ENCODE measurements at places on chromosomes 3 and 15.

DNA sequence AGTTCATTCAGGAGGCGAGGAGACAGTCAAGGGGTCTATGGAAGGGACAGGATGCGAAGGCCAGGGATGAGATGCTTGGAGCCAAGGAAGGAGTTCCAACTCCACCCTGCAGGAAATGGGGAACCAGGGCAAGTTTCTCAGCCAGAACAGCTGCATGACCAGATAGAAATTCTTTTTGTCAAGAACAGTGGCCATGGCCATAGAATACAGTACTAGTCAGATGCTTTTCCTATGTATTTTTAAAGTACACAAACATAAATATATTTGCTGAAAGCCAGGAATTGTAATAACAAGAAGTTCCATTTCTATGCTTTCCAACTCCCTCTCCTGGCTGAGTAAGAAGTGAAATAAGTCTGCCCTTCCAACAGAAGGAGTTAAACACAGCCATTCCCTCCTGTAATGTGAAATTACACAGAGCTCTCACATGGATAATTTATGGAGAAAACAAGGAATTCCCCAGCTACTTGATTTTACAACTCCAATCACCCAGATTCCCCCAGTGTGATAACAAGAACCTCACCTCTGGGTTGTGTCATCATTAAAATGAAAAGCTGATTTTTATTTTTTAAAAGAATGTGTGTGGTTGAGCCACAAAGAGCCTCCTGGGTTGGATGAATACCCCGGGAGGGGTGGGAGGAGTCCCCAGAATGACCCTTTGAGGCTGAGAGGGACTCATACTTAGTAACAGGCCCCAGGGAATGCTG lies 124.6 kb upstream of the ARHGEF3 start:
- peak; percentile 95 for DNase-seq

GRCh38 chr3:52248816-52249547 lies 3.4 kb downstream of the PPM1M start:
- DNase-seq = no peak

DNA sequence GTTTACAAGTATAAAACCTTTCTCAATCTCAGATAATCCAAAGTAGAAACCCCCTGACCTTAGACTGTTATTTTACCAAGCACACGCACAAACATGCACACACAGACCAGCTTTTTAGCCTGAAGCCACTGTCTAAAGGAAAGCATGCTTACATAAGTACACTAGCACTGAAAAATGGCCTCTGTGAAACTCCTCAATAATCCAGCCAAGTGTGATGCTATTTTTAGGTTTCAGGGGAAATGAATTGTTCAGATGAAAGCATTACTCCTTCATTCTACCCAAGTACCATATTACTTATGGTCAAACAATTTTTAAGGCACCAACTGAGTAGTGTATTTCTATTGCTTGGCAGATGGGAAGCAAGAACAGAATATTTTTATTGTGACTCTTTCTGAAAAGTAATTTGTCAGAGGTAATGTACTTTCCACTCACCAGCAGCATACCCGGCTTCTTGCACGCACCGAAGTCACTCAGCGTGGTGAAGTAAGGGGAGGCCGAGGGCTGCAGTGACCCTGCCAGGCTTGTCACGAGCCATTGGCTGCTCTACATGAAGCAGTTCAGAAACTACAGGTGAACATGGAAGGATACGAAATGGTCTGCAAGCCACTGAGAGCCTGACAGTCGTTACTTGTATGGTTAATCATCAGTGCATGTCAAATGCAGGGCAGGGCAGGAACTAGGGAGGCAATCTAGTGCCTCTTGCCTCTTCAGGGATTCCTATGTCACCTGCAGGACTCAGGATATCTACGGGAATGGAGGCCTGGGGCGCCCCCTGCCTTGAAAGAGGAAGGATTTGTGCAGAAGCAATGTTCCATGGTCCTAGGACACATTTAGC lies 106.7 kb downstream of the GABRB3 start:
- DNase-seq = no peak

DNA sequence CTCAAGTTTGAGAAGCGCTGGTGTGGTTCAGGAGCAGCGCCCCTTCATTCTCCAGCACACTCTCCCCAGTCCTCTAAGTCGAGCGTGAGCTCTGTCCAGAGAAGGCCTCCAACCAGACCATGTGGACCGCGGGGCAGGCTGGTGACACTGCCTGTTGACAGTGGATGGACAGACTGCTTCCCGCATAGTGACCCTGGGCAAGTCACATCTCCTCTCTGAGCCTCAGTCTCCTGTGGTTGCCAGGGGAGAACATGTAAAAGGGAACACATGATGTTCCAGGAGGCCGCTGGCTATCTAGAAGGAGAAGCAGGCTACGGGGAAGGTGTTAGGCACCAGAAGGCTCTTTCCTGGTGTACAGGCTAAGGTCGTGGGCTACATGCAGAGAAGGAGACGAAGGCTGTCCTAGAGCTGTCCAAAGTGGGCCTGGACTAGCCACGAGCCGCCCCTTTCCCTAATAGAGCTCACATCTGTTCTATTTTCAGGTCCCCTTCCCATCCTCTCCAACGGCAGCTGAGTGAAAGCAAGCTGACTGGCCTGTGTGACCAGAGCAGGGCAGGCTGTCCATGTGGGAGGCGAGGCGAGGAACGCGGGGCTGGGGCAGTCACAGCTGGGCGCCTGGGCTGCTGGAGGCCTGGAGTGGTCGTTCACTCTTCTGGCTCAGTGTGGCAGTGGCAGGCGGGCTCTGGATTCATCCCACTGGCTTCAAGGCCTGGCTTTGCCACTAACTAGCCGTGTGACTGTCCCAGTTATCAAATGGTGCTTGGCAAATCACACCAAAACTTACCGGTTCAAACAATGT lies 11.1 kb downstream of the ISG20 start:
- DNase-seq = no peak

DNA sequence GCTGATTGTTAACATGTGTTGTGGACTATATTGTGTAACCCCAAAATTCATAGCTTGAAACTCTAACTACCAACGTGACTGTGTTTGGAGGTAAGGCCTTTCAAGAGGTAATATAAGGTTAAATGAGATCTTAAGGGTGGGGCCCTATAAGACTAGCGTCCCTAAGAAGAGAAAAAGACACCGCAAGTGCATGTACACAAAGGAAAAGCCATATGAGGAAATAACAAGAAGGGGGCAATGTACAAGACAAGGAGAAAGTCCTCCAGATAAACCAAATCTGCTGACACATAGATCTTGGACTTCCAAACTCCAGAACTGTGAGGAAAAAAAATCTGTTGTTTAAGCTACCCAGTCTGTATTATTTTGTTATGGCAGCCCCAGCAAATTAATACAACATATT lies 8.6 kb downstream of the DMXL2 start:
- DNase-seq = no peak

GRCh38 chr3:165406425-165406824 lies 210.2 kb upstream of the SLITRK3 start:
- DNase-seq = peak; percentile 0

All from mammary epithelial cell (primary cell).